ENCODE measurements at places on chromosomes 16 and 17.

- DNase-seq = no peak
These were observed 14.2 kb downstream of the CRYM start for GRCh38 chr16:21263640-21264570.

GRCh38 chr16:51592001-51592501, 441.0 kb upstream of the SALL1 start:
- DNase-seq = no peak

- no peak for DNase-seq
These were observed 1.5 kb upstream of the LCAT start for GRCh38 chr16:67945392-67945933.

DNA sequence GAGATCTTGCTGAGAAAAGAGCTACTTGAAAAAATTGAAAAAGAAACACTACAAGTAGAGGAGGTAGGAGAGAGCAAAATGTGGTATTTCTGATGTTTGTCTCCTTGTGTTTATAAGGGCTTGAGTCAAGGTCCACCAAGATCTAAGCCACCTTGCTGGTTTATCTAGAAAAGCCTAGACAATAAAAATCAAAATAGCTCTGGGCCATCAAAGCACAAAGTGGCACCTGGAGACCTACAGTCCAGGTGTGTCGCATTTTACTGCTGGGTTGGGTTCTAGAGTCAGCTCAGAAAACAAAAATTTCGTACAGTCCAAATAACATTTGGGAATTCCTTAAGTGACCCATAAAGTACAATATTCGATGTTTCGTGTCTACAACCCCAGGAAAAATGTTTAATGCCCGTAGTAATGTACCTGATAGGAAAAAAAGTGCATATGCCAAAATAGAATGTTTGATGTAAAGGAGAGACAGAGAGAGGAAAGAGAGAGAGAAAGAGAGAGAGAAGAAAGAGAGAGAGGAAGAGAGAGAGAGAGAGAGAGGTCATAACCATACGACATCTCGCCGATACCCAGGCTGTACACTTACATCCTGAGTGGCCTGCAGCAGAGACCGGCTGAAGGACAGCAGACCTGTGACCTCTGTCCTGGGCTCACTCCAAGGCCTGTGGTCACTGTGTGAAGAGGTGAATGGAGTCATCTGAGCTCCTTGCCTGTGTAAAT, 27.1 kb downstream of the PRSS54 start:
- no peak for DNase-seq

DNA sequence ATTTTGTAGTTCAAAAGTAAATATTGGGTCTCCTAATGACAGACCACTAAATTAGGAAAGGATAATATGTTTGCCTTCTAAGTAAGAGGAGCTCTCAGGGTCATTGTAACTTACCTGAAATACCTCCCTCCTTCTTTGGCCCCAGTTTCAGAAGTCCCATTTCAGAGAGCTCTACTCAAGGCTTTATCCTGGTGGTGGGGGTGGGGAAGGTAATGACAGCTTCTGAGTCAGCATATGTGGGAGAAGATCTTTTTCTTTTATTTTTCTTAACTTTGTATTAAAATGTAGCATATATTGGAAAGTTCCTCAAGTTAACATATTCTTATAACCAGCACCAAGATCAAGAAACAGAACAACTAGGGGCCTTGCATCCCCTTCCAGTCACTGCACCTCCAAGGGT, 16.9 kb upstream of the GINS3 start:
- no peak for DNase-seq

DNA sequence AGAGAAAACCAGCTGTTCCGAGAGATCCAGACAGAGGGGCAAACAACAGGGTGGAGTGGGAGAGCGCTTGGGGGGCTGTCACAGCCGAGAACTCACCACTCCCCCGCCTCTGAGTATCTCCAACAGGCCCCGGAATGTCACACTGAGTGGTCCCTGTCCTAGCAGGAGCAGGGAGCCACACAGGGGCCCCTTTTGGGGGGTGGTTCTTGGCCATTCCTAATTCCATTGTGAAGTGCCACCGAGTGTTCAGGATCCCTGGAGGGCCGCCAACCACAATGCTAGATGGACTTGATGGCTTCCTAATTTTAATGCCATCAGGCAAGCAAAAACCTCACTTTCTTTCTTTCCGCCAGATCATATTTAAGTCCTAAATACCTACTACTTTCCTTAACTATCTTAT, 16.8 kb downstream of the ABCA3 start:
- DNase-seq = no peak

- DNase-seq = peak; percentile 18
These were observed 109.6 kb upstream of the GOT2 start for GRCh38 chr16:58843675-58844074.

DNA sequence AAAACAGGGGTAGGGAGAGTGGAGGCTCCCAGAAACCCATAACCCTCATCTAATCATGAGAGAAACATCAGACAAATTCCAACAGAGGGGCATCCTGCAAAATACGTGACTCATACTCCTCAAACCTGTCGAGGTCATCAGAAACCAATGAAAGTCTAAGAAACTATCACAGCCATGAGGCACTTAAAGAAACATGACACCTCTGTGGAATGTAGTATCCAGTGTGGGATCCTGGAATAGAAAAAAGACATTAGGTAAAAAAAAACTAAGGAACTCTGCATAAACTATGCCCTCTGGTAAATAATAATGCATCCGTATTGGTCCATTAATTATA, 16.4 kb downstream of the CDH5 start:
- peak; percentile 60 for DNase-seq

GRCh38 chr16:51119556-51119955, 31.5 kb downstream of the SALL1 start:
- DNase-seq = no peak

DNA sequence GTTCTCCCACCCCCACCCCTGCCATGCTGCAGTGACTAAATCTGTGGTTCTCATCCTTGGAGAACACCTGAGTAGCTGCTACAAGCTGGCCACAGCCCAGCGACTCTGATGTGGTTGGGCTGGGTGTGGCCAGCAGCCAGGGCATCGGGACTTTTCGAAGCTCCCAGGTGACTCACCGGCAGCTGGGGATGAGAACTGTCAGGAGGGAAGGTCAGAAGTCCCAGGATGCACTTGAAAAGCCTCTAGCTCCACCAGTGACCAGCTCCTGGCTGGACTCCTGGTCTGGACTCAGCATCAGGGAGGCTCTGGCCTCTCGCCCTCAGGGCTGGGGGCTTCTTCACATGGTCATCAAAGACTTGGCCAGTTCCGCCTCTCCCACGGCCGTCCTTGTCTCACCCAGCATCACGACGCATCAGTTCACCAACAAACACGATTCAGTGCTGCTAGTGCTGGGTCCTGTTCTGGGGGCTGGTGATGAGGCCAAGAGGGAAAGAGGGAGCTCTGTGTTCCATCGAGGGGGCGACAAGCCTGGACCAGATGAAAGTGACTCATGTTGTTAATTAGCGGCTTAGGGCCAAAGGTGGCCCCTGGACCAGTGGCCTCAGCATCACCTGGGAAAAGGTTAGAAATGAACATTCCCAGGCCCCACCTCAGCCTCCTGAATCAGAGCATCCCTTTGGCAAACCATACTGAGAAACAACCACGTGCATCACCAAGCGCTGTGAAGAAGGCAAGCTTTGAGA, 3.9 kb upstream of the C17orf99 start:
- no peak for DNase-seq

- peak; percentile 30 for DNase-seq
These were observed 432.7 kb upstream of the ASIC2 start for GRCh38 chr17:33725675-33726271.

DNA sequence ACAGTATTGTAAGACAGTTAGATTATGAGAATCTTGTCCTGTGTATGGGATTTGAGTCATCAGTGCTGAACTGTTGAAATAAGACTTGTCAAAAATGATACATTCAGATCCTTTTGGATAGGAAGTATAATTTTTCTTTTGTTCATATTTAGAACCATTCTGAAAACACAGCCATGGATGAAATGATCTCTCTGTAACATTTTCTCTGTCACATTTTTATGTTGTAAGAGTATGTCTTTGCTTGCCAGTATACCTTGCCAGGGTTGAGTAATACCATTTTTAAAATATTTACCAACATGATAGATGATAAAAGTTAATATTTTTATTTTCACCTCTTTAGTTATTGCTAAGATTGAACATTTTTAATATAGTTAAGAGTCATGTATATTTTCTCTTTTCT, 45.0 kb downstream of the NSRP1 start:
- no peak for DNase-seq

- DNase-seq = no peak
These were observed 216.4 kb upstream of the CIBAR2 start for GRCh38 chr16:85328676-85329058.

- DNase-seq = no peak
These were observed 44.1 kb downstream of the ABCC1 start for GRCh38 chr16:15993541-15993940.

GRCh38 chr16:10920726-10921427, 21.4 kb downstream of the DEXI start:
- no peak for DNase-seq

GRCh38 chr17:49515196-49515770, 20.2 kb downstream of the NGFR start:
- DNase-seq = peak; percentile 69

DNA sequence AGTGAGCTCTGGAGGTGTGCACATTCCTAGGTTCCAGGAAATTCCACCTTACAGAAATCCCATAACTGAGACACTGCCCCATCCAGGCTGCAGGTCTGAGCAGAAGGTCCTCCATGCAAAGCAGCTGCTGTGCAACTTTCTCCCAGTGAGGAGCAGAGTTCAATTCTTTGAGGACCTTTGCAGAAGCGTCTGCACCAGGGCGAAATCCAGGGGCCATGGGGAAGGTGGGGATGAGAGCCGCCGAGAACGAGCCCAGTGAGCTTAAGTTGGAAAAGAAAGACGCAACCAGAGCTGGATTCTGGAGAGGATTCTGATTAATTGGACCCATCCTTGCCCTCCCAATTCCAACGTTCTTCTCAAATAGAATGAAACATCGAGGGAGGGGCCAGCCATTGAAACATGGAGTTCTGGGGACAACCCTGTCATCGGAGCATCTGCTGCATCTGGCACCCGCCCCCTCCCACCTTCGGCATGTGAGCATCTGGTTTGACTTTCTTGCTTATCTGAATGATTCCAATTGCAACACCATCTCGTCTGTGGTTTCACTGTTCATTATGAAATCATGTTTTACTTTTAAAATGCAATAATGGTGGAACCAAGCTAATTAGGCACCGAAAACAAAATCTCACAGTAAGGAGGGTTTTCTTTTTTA, 190.6 kb upstream of the FOXF1 start:
- DNase-seq = no peak

- DNase-seq = no peak
These were observed 3.5 kb upstream of the C17orf107 start for GRCh38 chr17:4895657-4896331.

- no peak for DNase-seq
These were observed 20.4 kb downstream of the PRKCA start for GRCh38 chr17:66322764-66323163.

- DNase-seq = no peak
These were observed 33.5 kb upstream of the SREBF1 start for GRCh38 chr17:17870247-17870646.

- no peak for DNase-seq
These were observed 58.9 kb downstream of the CDH11 start for GRCh38 chr16:65062736-65063583.

- DNase-seq = no peak
These were observed 7.8 kb downstream of the MYO15B start for GRCh38 chr17:75595284-75595919.

- DNase-seq = no peak
These were observed 47.6 kb downstream of the LMF1 start for GRCh38 chr16:923184-923583.

DNA sequence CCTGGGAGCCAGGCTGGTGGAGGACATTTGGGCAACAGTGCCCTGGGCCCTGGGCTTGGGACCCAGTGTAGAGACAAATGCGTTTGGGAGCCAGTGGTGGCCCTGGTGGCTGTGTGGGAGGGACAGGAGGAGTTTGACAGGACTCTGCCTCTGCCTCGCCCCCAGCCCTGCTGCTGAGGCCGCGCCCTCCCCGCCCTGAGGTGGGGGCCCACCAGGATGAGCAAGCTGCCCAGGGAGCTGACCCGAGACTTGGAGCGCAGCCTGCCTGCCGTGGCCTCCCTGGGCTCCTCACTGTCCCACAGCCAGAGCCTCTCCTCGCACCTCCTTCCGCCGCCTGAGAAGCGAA, 11.9 kb upstream of the TCAP start:
- DNase-seq = no peak

DNA sequence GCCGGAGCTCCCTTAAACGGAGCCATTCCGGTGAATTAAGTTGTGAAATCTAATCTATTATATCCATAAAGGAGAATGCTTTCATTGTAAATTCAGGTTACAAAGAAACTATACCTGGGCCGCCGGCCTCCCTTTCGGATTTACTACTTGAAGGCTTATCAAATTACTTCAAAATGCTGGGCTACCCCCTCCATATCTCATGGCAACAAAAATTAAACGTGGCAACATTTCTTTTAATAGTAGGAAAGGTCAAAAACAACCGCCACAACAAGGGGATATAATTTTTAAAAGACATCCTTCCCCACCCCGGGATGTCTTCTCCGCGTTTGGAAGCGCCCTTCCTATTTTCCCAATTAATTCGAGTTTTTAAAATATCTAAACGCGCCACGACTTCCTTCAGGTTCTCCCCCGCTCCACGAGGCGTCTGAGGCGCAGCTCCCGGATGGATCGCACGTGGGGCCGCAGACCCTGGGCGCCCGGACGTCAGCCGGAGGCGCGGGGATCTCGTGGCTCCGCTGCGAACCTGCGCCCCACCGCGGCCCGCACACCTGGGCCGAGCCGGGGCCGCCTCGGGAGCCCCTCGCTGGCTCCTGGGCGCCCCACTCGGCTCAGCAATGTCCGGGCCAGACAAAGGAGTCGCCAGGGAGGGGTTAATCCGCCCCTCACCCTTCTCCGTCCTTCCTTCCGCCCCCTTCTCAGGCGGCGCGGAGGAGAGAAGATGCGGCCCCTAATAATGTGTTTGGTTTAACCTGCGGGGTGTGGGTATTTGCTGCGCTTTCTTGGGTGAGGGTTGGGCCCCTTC, 47.4 kb upstream of the SLC38A10 start:
- no peak for DNase-seq

- no peak for DNase-seq
These were observed 581.5 kb upstream of the RBFOX1 start for GRCh38 chr16:6751191-6751590.

DNA sequence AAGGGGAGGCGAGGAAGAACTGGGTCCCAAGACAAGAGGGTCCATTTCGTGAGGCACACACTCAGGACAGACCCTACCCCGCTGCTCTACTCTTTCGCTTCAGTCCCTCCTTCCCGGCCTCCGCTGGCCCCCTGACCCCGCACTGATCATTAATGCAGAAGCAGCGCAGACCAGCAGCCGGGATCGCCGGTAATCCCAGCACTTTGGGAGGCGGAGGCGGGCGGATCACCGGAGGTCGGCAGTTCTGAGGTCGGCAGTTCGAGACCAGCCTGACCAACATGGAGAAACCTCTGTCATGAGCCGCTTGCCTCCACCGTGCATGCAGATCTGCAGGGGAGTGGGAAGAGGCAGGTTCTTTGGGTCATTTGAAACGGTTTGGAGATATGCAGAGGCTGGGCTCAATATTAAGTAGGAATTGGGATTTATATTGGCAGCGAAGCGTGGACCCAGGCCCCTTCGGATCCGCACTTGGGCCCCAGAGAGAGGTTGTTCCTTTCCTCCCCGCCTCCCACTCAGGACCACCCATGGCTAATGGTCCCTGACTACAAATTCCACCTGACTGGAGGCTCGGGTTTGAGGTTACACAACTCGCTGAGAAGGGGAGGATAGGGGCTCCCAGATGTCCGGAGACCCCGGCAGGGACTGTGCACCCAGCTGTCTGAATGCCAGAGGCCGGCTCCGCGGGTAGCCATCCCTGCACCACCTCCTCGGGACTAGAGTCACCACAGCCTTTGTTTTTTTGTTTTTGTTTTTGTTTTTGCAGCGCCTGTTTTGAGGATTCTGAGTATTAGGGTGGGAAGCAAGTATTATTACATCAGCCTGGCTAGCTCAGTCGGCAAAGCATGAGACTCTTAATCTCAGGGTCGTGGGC, 23.6 kb upstream of the OR1F1 start:
- no peak for DNase-seq
